ENCODE measurements at places on chromosomes 2 and 18.

GRCh38 chr18:74625157-74625556, 27.5 kb downstream of the ZNF407 start:
- no peaks in the 10 kb centered on the region for H3K27me3 ChIP-seq
- H3K4me1 ChIP-seq, result peaks cover 9% of the 10 kb centered on the region
- no peak overlapping the region for H3K4me3 ChIP-seq
- DNase-seq, result no peak

- H3K36me3 ChIP-seq, result no peaks in the 10 kb centered on the region
- no peak for DNase-seq
- no peaks in the 10 kb centered on the region for H3K27me3 ChIP-seq
- H3K27ac ChIP-seq, result no peak overlapping the region
- H3K4me1 ChIP-seq, result no peaks in the 10 kb centered on the region
Measured at GRCh38 chr18:49768051-49768391, 45.3 kb downstream of the ACAA2 start.

GRCh38 chr2:128710242-128710641, 391.6 kb upstream of the HS6ST1 start:
- no peak for DNase-seq
- no peak overlapping the region for H3K4me3 ChIP-seq
- no peak overlapping the region for H3K27ac ChIP-seq
- H3K36me3 ChIP-seq, result peaks cover 4% of the 10 kb centered on the region
- H3K27me3 ChIP-seq, result peaks cover 9% of the 10 kb centered on the region

DNA sequence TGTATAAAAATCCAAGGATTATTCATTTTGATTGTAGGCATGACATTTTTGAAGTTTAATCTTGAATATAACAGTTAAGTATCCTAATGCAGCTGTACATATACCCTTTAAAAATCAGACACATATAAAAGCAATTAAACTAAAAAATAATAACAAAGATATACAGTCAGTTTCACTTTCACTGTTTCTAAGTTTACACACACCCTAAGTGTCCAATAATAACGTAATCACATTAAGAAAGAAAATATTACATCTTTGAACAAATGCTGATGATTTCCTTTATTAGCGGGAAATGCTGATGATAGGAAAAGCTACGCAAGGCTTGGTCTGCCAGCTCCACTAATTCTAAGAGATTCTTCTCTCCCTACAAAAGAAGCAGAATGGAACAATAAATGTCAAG, 38.8 kb downstream of the RTTN start:
- no peak overlapping the region for H3K27ac ChIP-seq
- no peak overlapping the region for H3K4me3 ChIP-seq
- H3K27me3 ChIP-seq, result no peaks in the 10 kb centered on the region
- H3K36me3 ChIP-seq, result peaks cover 50% of the 10 kb centered on the region
- no peak for DNase-seq

- H3K27ac ChIP-seq, result no peak overlapping the region
- H3K4me1 ChIP-seq, result no peaks in the 10 kb centered on the region
- no peaks in the 10 kb centered on the region for H3K36me3 ChIP-seq
- DNase-seq, result no peak
Measured at GRCh38 chr2:237208373-237209260, 122.9 kb downstream of the COPS8 start.

GRCh38 chr2:168970711-168971233, 60.4 kb downstream of the ABCB11 start:
- H3K4me1 ChIP-seq, result no peaks in the 10 kb centered on the region
- H3K27me3 ChIP-seq, result no peaks in the 10 kb centered on the region
- H3K27ac ChIP-seq, result no peak overlapping the region
- no peak for DNase-seq
- H3K36me3 ChIP-seq, result no peaks in the 10 kb centered on the region

- no peak overlapping the region for H3K27ac ChIP-seq
- peaks cover 17% of the 10 kb centered on the region for H3K4me1 ChIP-seq
- peaks cover 10% of the 10 kb centered on the region for H3K36me3 ChIP-seq
Measured at GRCh38 chr2:213148572-213149261, 2.7 kb downstream of the IKZF2 start.

Data from stimulated activated naive B cell treated with anti-CD40 and anti-IgM and Interleukin-4, amounts not matched to agents 10 μg/mL and 1 μg/mL and 100 μg/mL, for 72 hours (primary cell).